Fibroblast of upper back skin (primary cell): ENCODE measurements at places on chromosomes 16 and 17.

DNA sequence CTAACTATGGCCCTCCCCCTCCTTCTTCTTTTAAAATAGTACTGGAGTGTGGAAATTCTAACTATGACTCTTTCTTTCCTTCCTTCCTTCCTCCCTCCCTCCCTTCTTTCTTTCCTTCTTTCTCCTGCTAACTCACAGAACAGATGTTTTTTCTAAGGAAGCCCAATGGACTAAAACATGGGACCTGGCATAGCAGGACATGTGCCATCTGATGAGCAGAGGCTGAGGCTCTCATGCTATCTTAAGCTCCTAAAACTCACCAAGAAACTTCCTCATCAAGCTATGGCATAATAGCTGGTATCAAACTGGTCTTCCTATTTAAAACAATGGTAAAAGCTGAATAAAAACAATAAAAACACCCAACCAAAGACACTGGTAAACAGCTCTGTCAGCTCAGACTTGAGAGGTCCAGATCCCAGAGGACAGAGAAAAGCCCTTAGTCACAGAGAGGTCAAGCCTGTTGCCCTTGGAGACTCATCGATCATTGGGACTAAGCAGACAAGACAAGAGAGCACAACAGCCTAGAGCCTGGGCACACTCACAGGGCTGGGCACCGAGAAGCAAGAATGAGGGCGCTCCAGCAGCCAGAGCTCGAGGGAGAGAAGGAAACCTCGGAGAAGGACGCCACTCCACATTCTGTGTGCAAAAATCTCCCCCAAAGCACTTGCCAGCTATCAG, 27.6 kb downstream of the SLC38A10 start:
- DNase-seq, result no peak

DNA sequence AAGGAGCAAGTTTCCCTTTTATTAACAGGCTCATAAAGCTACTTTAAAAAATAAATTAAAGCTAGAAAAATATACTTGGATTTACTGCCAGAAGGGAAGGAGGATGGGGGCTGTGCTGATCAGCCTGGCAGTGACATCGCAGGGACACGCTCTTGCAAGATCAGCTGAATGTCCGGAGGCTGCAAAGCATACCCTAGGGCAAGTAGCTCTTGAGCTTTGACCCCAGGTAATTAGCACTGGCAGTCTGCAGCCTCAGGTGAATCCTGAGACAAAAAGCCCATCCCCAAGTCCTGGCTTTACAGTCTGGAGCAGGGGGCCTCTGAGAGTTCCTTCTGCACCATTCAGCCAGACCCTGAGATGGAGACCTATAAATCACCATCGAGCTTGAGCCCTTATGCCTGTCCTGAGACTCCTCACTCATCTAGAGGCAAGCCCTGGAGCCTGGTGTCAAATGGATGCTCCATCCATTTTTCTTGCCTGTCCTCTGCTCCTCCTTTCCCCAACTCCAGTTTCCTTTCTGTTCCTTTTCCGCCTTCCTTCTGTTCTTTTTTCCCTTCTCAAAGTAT, 131.7 kb downstream of the TMEM114 start:
- no peak for DNase-seq

- DNase-seq, result peak; percentile 27
These were observed 114.6 kb upstream of the NOG start for GRCh38 chr17:56478836-56479447.

- DNase-seq, result peak; percentile 34
These were observed 226.2 kb downstream of the CCDC182 start for GRCh38 chr17:57518587-57519581.

DNA sequence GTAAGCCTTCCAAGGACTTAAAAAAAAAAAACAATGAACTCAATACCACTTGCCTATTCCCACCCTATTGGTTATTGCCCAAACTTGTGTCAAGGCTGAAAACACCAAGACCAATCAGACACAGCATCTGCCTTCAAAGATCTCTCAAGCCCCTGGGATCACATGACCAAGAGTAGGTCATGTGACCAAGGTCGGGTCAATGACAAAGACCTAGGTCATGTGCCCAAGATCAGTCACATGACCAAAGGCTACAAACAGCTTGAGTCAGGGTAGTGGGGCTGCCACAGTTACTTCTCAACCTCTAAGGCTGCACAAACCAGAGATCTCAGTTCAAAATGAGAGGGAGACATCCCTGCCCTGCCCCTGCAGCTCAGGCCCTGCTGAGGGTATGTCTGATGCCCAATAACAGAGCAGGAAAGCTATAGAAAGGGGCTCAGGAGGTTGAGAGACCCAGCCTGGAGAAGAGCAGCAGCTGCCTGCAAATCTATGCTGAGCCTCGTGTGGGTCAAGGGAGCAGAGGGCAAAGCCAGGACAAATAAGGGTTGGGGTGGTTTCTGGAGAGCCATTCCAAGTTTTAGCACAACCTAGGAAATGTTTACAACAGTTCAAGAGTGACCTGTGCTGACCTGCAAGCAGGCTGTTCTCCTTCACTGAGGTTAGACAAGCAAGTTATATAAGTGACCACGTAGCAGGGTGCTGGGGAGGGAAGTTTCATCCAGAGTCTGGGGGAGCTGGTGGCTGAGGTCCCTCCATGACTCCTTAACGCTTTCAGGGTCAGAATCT, 48.8 kb downstream of the PIMREG start:
- no peak for DNase-seq

GRCh38 chr17:74070374-74070773, 133.1 kb upstream of the RPL38 start:
- DNase-seq, result no peak

GRCh38 chr17:45411348-45412105, 21.1 kb downstream of the ARHGAP27 start:
- no peak for DNase-seq

DNA sequence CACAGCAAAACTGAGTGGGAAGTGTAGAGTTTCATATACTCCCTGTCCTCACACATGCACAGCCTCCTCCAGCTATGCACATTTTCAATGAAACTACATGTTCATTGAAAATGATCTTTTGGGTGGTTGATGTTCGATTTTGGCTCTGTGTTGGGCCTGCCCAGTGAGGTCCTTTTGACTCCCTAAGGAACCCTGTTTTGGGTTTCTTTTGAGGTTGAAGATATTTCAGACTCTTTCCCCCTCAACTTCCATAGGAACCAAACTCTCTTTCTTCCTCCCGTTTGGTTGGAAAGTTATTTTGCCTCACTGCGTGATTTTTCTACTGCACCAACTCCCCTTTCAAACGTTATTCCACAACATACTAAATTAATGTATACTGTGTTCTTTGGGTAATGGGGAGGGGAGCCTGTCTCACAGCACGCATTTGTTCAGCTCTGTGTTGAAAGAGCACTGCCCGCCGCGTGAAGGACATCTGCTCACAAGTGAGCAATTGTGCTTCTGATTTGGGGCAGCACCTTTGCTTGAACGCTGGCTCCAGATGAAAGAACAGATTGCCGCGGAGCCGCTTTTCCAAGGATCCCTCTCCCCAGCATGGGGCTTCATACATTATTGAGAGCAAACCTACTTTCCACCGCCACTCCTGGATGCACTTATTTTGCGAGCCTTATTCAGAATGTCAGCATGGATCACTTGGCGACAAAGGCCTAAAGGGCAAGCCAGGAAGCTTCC, 385.9 kb downstream of the WWOX start:
- DNase-seq, result no peak

DNA sequence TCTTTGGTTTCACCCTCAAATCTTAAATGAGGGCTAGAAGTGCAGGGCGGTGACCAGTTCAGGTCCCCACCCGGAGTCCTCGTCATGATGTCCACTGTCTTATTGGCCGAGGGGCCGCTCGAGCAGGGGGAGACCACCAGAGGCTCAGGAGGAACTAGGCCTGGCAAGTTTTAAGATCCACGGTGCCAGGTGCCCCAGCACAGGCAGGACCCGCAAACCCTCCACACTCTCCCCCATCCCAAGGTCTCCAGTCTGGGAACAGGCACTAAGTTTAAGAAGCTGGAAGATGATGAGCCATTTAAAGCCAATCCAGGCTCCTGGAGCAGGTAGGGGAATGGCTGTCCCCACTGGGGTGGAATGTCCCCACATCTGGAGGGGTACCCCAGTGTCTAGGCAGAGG, 4.1 kb downstream of the DLX3 start:
- DNase-seq, result no peak

DNA sequence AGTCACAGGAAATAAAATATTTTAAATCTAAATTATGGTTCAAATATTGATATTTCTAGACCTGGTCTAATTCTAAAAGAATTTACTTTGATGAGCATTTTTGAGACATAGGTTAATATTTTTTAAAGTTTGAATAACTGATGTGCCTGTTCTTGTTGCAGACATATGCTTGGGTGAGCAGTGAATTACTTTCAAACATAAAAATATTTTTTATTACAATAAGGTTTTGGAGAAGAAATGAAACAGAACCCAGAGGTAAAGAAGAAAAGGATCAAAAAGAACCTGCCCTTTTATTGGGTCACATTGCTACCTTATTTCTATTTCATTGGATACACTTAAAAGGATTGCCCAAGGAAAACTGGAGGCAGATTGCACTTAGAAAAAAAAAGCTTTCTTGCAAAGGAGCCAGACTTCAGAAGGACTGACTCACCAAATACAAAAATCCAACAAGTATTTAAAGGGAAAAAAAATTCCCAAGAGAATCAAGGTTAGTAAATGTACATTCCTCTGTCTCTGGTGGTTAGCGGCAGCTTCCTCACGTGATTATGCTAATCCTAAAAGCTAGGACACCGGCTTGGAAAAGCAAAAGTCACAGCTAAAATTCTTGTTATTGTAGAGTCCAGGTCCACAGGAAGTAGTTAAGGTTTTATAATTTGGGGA, 18.5 kb downstream of the ENPP7 start:
- peak; percentile 80 for DNase-seq

- peak; percentile 30 for DNase-seq
These were observed 14.9 kb downstream of the SETD6 start for GRCh38 chr16:58530179-58530578.

GRCh38 chr16:74083541-74083940, 213.1 kb upstream of the PSMD7 start:
- no peak for DNase-seq

- DNase-seq, result no peak
These were observed 13.9 kb downstream of the SARM1 start for GRCh38 chr17:28385406-28385805.

- DNase-seq, result no peak
These were observed 103.3 kb downstream of the CA4 start for GRCh38 chr17:60253048-60253447.

DNA sequence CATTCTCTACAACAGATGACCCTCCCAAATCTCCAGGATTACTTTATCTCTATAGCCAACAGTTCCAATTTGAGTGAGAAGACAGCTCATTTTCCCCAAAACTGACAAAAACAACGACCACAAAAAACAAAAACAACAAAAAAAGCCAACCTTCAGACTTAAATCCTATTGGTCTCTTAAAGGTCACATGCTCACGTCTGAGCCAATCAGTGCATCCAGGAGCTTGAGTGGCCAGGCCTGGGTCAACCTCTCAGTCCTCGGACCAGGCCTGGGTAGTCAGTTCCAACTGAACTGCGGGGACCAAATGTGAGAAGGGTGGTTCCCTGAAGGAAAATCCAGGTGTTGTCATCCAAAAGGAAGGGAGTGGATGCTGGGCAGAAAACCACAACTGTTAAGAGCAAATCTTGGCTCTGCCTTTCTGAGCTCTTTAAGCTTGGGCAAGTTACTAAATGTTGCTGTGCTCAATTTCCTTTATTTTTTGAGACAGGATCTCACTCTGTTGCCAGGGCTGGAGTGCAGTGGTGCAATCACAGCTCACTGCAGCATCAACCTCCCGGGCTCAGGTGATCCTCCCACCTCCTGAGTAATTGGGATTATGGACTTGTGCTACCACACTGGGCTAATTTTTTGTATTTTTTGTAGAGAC, 43.0 kb upstream of the MSI2 start:
- no peak for DNase-seq

DNA sequence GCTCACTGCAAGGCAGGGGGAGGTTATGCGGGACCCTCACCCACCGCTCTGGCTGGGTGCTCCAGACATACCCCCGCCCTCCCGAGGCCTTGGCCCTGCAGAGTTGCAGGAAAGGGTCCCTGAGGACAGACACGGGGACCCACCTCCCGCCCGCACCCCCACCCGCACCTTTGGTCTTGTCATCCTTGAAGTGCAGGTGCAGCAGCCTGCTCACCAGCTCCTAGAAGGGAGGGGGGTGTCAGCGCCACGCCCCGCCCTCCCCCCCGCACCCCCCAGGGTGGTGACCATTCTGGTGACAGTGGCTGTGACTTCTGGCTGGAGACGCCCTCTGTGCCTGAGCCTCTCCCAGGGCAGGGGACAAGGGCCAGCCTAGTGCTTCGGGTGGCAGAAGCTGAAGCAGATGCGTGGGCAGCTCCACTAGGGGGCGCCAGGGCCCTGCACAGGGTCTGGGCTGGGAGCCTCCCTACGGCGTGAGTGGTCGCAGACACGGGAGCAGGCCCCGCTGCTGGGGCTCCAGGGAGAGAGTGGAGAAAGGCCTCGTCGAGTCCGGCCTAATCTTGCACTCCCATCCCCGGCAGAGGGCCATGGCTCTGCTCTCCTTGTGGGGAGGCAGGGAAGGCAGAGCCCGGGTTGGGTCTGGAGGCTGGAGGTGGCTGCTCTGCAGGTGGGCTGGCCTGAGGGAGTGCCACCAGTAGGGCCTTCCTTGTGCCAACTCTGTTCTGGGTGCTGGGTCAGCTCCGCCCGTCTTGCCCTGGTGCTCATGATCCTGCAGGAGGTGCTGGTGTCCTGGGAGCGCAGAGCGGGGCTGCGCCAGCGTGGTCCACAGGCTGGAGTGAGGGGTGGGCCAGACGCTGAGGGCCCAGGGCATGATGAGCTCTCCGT, 2.7 kb downstream of the CENPX start:
- peak; percentile 30 for DNase-seq

DNA sequence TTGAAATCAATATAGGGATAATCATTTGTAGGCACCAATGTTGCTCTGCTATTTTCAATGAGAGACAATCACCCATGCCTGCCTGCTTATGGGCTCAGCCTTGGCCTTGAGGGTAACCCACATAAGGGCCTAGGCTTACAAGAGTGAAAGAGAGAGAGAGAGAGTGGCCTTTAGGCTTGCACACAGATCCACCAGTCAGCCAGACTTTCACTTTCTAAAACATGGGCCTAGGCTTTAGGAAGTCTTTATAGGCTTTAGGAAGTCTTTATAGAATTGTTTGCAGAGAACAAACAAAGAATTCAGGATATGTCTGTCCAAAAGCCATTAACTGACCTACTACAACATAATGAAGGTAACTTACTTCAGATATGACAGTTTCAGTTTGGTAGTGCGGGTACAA, 3.4 kb downstream of the ABCA9 start:
- DNase-seq, result no peak

DNA sequence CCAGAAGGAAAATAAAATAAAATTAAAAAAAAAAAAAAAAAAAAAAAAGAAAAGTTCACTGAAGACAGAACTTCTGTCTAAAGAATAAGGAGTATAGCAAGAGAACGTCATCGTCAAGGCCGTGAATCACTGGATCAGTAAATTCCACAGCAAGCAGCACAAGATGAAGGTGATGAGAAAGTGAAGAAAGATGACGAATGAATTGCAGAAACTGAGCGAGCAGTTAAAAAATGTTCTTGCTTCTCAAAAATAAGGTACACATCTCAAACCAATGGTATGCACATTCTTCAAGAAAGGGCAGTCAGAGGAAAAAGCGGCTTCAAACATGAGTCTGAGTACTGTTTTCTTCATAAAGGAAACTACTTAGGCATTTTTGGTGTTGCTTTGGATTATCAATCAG, 104.7 kb downstream of the SMG6 start:
- DNase-seq, result peak; percentile 96

GRCh38 chr16:23452221-23452571, 793 bp downstream of the COG7 start:
- no peak for DNase-seq
